ENCODE measurements at places on chromosomes 1 and 21.
A peak's percentile ranks its signal among the peaks of the same experiment; 100 is the strongest.

DNA sequence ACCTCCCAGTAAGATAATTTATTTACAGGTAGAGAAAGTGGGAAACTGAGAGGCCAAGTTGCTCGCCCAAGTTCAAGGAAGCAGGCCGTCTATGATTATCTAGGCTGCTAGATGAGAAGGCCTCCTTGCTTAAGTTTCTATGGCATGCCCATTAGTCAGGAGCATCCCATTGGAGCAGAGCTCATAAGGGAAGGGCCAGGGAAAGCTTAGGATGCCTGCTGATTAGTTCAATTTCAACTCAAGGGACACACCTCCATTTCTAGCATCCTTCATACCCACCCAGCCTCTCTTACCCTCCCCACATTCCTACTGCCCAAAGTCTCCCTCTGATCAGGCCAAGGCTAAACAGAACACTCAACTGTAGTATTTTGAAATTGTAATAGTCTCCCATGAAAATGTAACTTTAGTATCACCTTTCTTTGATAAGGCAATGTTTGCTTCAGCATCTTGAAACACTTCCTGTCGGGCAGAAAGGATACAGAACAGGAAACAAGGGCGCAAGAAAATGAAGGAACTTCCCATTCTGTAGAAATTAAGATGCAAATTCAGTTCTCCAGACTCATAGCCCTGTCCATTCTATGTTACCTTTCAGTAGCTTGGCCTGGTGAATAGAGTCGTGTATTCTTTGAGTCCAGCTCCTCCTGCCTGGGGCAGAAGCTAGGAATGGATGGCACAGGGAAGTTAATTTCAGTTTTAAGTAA, 46.3 kb upstream of the TARBP1 start:
- no peak for DNase-seq

GRCh38 chr21:25402134-25402961, 204.9 kb downstream of the MRPL39 start:
- peak; percentile 14 for DNase-seq

DNA sequence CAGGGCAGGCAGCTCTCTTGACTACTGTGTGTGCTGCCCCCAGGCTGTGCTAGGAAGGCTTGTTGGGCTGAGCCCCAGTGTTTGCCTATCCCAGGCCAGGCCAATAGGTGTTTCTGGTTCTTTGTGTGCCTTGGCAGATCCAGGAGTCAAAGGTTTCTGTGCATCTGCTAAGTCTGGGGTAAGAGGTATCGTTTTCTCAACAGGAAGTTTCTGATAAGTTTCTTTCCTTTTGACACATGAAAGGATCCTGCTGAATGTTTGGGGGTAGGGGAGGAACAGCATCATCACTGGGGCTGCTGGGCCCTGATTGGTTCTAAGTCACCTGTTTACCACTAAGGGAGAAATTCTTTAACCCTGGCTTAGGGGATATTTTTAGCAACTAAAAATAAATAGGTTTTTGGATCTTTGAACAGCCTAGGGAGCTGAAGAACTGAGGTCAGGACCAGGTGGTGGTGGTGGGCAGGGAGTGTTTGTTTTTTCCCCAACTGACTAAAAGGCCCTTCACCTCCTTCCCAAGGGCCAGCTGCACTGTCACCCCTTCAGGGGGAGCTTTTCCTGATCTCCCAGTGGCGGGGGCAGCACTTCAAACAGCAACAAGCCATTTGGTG, 85.1 kb downstream of the KCNN3 start:
- DNase-seq = no peak

DNA sequence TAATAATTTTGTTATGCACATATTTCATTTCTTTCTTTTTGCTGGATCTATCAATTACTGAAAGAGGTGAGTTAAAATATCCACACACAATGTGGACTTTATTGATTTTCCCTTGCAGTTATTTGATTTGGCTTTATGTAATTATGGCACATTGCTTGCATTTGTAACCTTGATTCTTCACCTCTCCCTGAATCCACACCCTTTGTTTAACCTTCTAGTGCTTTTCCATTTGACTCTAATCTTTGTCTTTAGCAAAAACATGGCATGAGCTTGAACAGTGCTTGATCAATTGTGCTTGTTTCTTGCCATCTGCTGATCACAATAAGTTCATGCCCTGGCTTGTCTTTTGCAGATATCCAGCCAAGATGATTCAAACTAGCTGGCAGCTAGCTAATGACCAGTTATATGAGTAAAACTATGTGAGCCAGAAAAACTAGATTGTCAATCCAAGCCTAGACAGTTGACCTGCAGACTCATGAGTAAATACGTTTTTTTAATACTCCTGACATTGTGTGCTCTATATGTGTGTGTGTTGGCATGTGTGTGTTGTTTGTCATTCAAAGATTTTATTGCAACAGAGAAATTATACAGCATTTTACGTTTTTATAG, 899.2 kb downstream of the NCAM2 start:
- DNase-seq = no peak

DNA sequence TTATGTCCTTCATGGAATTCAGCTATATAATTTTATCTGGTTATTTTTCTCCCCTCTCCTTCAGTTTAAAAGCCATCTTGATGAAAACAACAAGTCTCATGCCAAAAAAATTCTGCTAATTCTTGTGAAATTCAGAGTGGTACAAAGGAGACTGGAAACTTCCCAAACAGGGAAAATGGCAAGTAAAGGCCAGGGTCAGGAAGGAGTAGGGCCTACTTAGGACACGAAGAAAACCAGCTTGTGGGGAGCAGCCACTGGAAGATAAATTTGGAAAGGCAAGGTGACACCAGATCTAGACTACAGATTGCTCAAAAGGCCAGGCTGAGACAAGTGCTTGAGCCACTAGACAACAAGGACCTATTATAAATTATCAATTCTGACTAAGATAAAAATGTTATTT, 6.4 kb downstream of the TSTD1 start:
- DNase-seq = no peak

DNA sequence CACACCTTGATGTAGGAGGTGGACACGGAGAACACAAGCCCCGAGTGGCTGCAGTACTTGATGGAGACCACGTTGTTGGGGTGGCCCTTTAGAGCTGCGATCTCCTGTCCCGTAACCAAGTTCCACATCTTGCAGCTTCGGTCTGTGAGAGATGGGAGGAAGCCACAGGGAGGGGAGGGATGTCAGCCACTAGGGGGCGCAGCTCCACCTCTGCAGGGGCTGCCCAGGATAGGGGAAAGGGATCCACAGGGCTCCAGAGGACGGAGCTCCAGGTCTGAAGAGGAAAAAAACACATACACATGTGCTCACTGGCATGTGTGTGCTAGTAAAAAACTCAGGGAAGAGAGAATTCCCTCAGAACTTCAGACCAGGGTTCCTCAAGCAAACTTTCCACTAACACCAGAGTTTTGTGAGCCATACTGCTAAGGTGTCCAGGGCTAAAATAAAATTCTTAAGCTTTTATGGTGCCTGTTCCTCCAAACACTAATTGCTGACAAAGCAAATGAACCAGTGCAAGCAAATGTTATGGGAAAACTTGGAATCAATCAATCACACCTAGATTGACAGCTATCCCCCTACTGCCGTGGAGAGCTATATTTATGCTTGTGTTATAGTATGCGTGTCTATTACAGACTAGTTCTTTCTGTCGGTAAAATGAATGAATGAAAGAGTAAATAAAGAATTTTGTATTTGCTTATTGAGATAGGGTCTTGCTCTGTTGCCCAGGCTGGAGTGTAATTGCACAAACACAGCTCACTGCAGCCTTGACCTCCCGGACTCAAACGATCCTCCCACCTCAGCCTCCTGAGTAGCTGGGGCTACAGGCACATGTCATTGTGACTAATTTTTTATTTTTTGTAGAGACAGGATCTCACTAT, 43.7 kb downstream of the KIF21B start:
- peak; percentile 26 for DNase-seq

DNA sequence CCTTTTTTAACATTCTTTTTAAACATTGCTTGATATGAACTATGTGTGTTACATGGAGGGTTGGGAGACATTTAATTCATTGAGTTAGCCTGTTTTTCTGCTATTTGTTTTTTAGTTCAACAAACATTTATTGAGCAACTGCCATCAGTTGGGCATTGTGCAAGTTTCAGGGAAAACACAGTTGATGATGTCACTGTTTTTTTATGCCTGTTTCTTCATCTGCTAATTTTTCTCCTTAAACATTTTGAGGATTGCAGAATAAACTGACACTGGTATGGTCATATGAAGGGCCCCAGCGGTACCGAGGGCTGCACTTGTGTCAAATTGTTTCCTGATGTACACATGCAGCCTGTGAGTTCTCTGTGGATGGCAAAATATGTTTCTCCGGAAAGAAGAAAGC, 253.0 kb downstream of the FGGY start:
- DNase-seq = no peak

- no peak for DNase-seq
Measured at GRCh38 chr1:155035936-155036335, 2.3 kb downstream of the DCST1 start.

Measured in NK-92 treated with Interleukin-12 subunit alpha and Interleukin-12 subunit beta, amount 100 ng/mL, for 24 hours (cell line).